ENCODE measurements at places on chromosomes 12 and 14.
A peak's percentile ranks its signal among the peaks of the same experiment; 100 is the strongest.

DNA sequence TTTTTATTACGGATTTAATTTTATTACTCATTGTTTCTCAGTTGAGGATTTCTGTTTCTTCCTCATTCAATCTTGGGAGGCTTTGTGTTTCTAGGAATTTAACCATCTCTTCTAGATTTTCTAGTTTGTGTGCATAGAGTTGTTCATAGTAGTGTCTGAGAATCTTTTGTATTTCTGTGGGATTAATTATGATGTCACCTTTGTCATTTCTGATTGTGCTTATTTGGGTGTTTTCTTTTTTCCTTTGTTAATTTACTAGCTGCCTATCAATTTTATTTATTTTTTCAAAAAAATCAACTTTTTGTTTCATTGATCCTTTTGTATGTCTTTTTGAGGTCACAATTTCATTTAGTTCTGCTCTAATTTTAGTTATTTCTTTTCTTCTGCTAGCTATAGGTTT, 75.9 kb downstream of the IFNG-AS1 start:
- no peak for DNase-seq

GRCh38 chr14:94080621-94081385, at the start of the genes DDX24 and IFI27L1:
TSS of gene DDX24 (minus strand) at chr14:94081202. CDS start at chr14:94079742, 1,460 bp downstream.
TSS of gene IFI27L1 (plus strand) at chr14:94081310. CDS start at chr14:94096938, 15,628 bp downstream.
- DNase-seq = peak; percentile 92

- DNase-seq = peak; percentile 12
Observed at GRCh38 chr14:71659159-71659558, 273.1 kb upstream of the RGS6 start.

GRCh38 chr12:119249383-119250155, 70.8 kb downstream of the HSPB8 start:
- DNase-seq = no peak

DNA sequence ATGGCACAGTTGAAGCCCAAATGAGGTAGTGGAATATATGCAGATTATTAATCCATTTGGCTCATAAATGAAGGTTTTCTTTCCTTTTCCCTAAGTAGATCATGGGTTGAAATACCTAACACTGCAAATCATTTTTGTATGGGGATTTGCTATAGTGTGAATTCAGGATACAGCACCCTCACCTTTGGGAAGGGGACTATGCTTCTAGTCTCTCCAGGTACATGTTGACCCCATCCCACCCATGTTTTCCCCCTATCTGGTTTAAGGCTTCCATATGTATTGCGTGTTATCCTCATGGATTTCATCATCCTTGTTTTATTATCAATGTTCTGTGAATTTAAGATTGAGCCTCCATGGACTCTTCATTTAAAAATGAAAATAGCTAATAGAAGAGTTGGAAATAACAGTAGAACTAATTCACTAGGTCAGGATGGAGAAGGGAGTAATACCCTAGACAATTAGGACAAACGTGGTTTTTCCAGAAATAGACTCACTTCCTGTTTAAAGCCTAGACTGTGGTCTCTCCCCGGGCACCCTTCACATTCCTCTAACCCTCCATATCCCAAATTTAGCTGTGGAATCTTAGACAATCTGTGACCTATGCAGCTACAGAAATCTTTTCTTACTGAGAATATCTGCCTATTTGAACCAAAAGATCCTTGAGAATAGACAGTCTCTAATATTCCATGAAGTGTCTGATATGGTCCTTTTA, 56.5 kb downstream of the DAD1 start:
- DNase-seq = no peak

DNA sequence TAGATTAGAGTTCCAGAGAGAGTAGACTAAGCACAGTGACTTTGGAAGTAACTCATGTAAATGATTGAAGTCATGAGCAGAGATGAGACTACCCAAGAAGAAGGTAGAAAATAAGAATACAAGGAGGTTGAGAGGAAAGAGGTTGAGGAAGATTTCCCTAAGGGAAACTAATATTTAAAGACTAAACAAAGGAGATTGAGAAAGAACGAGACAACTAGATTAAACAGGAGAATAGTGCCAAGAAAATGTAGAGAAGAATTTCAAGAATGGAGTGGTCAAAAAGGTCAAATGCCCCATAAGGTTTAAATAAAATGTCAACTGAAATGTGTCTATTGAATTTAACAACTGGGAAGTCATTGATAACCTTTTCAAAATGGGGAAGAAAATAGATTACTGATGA, 59.0 kb downstream of the RPS29 start:
- DNase-seq = no peak

DNA sequence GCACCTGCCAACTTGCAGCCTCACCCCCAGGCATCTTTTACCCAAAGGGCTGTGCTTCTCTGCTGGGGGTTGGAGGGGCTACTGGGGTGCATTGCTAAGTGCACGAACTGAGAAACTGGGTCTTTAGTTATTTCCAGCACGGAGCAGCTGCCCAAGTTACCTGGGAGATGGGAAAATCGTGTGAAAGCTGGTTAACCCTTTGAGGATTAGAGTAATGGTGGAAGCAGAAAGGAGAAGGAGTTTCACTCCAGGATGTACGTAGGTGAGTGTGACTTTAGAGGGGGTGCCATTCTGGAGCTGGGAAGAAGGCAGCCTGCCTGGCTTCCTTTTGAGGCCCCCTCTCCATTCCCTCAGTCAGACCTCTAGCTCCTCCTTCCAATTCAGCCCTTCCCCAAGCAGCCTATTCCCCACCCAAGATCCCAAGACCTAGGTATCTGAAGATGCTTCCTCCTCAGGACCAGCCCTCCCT, 1.0 kb upstream of the ADCY6 start:
- DNase-seq = no peak

- no peak for DNase-seq
Observed at GRCh38 chr14:89246290-89246689, 170.7 kb downstream of the FOXN3 start.

- no peak for DNase-seq
Observed at GRCh38 chr14:100320157-100320856, 2.8 kb upstream of the SLC25A47 start.

DNA sequence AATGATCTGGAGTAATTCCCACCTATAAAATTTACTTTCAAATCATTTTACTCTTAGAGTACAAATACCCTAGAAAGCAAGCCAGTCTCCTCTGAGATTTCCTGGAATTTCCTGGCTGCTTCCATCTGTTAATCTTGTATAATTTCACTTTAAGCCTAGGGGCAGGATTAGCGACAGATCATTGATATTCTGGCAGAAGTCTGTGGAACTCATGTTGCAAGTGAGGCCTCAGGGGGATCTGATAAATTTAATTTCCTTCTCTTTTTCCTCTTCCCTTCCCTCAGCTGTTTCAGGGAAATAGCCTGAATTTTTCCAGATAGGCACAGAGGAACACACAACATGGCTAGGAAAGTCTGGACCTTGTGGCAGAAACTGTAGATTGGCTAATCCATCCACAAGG, 5.9 kb upstream of the KRT6A start:
- DNase-seq = no peak

DNA sequence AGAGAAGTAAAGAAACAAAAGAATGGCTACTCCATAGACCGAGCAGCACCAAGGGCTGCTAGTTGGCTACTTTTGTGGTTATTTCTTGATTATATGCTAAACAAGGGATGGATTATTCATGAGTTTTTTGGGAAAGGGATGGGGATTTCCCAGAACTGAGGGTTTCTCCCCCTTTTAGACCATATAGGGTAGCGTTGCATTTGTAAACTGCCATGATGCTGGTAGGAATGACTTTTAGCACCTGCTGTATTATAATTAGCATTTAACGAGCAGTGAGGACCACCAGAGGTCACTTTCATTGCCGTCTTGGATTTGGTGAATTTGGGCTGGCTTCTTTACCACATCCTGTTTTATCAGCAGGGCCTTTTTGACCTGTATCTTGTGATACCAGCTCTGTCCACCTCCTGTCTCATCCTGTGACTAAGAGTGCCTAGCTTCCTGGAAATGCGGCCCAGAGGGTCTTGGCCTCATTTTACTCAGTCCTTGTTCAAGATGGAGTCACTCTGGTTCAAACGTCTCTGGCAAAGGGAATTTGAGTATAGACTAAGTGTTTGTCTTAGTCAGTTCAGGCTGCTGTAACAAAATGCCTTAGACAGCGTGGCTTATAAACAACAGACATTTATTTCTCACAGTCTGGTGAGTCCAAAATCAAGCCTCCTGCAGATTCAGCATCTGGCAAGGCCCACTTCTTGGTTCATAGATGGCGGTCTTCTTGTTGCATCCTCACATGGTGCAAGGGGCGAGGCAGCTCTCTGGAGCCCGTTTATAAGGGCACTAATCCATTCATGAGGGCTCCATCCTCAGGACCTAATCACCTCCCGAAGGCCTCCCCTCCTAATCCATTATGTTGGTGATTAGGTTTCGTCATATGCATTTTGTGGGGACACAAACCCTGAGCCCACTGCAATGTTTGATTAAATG, 348.3 kb upstream of the SFSWAP start:
- DNase-seq = no peak

DNA sequence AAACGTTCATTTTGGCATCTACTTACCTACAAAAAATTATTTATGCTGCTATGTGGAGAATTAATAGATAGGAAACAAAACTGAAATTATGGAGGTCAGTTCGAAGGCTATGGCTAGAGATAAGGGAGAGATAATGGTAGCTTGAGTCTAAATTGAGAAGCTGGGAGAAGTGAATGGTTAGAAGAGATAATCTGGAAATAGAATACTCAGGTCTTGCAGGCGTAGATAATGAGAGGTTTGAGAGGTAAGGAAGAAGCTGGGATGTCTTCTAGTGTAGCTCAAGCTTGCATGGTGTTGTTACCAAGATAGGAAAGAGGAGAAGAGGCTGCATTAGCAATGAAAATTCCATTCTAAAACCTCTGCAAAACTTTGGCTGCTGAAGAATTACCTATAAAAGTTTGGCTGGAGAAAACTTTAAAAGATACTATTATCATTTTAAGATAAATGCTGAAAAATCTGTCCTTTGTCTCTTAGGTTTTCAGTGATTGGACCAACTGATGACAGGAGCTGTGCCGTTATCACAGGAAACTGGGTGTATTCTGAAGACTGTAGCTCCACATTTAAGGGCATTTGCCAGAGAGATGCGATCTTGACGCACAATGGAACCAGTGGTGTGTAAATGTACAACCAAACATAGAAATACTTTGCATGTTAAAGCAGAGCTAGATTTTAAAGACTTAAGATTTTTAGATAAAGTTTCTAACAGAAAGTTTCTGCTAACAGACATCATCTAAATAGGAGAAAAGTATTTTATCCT, 14.1 kb downstream of the KLRF2 start:
- DNase-seq = no peak

- DNase-seq = no peak
Observed at GRCh38 chr14:38553586-38553985, 297.7 kb upstream of the CLEC14A start.

DNA sequence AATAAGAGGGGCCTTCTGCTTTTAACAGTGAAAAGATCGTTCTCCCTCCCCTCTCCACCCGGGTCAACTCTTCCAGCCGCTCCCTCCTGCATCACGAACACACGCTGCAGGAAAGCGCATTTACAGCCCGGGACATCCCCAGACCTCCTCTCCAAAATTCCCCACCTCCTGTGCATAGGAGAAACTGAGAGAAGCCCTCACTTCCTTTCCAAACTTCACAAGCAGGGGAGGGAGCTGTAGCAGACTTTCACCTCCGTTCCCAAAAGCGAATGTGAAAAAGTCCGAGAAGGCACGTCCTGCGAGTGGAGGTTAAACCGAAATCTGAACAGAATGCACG, 513 bp downstream of the BCAT1 start:
- DNase-seq = no peak

Data from COLO829 (cell line).